ENCODE measurements at places on chromosomes 3 and 15.
A peak's percentile ranks its signal among the peaks of the same experiment; 100 is the strongest.

- DNase-seq, result no peak
These were observed 87.2 kb downstream of the SNRK start for GRCh38 chr3:43373560-43373928.

DNA sequence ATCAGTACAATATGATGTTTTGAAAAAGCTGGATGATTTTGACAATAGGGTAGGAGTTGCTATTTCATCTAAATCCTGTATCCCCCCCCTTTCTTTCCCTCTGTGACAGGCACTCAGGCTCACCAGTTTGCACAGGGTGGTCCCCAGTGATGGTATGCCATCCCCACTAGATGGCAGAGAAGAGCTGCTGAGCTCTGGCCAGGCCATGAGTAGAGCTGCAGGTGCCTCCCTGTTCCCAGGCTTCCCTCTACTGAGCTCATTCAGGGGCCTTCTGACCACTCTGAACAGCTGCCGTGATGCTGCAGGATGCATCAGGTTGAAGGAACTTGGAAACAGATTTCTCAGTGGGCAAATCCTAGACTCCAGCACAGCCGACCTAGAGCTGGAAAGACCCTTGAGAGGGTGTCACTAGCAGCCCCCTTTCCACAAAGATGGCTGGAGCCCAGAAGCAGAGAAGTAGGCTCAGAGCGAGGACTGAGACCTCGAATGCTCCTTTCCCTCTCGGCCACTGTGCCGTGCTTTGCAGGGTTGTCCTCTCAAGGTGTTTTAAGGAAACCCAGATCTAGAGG is 45.1 kb downstream of the EFCAB12 start:
- no peak for DNase-seq

- no peak for DNase-seq
These were observed at the start of gene SLC6A20 for GRCh38 chr3:45795882-45796765. Gene SLC6A20 (minus strand): TSS chr3:45796536. CDS start chr3:45796419, 117 bp downstream.

DNA sequence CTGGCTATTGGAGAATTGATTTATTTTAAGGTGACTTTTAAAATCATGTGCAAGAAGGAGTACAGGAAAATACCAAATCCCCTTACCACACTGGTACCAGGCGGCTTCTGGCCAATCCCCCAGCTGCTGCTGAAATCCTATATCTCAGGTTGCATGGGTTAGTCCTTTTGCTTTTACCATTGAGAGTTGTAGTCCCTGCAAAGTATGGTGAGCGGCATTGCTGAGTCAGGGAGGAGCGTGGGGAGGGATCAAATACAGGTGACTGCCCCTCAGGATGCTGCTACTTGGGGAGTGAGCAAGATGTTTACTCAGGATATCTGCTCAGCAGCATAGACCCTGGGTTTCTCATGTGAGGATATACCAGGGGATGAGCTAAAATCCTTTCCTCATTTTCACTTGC is 131.9 kb upstream of the STAC start:
- no peak for DNase-seq

- DNase-seq, result no peak
These were observed 61.3 kb upstream of the PSMD6 start for GRCh38 chr3:64084640-64085039.

GRCh38 chr15:89150287-89150686 is 62.0 kb downstream of the ABHD2 start:
- DNase-seq, result no peak

DNA sequence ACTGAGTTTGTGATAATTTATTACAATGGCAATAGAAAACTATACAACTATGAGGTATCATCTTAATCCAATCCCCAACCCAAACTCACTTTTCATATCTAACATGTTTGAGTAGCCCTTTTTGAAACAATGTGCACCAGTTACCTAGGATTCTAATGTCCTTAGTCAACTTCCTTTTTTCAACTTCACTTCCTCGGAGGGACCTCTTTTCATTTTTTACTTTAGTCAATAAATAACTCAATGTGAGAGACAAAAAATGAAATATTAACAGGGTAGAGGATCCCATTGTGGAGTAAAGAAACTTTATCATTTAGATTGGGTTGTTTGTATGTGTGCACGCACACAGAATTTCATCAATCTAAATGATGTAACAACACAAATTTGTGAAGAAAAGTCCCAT is 193.6 kb upstream of the LRRC3B start:
- no peak for DNase-seq

DNA sequence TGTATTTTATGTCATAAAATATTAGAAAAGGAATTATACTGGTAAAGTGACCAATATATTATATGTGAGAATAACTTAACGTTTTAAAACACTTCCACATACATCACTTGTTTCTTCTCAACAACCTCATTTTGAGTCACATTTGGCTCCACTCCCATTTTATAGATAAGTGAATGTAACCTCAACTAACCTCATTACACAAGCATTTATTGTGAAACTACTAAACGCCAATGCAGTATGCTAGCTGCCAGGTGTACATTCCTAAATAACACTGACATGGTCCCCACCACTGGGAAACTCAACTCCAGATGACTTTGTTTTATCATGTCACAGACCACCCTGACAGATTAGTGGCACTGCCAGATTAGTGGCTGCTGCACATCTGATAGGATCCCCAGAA is 249.7 kb upstream of the CNTN4 start:
- DNase-seq, result no peak

- DNase-seq, result no peak
These were observed 226.4 kb upstream of the CTDSPL start for GRCh38 chr3:37635251-37635650.

DNA sequence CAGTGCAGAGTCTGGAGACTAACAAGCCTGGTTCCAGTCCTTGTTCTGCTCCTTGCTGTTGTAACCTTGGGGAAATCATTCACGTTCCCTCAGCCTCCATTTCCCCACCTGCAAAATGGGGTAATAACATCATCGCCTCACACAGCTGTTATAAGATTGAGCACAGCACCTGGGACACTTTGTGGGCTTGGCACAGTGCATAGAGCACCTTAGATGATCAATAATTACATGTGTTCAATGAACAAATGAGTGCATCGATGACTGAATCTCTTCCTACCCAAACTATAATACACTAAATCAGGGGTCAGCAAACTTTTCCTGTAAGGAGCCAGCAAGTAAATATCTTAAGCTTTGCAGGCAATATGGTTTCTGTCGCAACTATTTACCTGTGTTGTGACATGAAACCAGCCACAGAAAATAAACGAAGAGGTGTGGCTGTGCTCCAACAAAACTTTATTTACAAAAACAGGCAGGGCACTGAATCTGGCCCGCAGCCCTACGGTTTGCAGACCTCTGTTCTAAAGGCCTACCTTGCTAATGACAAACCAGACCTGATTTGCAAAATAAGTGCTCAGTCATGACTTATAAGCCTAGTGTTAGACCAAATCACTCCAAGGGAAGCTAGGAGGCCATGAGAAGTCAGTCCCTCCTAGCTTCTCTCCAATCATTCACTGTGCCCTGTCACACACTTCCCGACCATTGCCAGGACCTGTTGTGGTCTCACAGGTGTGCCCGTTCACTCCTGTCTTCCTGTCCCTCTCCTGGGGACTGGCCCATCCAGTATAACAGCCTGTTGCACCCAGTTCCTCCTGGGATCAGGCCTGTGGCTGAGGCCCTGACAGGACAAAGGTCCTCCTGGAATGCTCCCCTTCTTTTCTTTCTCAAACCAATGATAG is 149.4 kb upstream of the WNT5A start:
- no peak for DNase-seq

GRCh38 chr15:36612063-36612788 is 32.8 kb downstream of the CDIN1 start:
- no peak for DNase-seq

GRCh38 chr15:41278319-41278718 is 47.3 kb downstream of the CHP1 start:
- DNase-seq, result no peak

DNA sequence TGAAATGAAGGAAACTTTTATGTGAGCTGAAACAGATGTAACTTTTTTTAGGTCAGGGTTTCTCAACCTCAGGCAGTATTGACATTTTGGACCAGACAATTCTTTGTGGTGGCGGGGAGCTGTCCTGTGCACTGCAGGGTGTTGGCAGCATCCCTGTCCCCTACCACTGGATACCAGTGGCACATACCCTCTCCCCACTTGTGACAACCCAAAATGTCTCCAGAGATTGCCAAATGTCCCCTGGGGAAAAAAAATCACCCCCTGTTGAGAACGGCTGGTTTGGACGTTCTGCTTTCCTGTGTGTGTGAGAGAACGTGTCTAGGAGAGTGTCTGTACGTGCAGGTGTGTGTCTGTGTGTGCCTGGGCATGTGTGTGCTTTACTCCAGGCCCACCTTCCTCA is 30.7 kb upstream of the GRIP2 start:
- no peak for DNase-seq

DNA sequence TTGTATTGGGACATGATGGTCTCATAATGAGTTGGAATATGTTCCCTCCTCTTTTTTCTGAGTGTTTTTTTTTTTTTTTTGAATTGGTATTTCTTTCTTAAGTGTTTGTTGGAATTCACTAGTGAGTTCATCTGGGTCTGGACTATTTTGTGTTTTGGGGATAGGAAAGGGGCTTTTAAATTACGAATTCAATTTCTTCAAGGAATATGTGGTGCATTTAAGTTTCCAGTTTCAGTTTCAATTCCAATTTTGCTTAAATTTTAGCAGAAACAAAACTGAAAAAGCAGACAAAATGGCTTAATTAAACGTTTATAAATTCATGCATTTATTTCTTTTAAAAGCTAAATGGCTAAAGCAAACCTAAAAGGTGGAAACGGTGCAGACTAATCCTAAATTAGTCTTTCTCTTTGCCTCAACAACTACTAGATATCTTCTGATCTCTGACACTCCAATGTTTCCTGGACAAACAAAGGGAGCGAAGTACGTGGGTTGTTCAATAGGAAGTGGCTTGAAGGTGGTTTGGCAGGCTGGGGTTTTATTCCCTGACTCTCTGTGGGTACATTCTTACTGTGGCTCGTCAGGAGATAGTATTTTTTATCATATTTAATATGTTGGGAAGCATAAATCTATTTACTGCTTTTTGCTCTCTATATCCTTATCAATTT is 50.0 kb upstream of the CORO2B start:
- no peak for DNase-seq

- no peak for DNase-seq
These were observed 968 bp upstream of the TMEM266 start for GRCh38 chr15:76058714-76059319.

- no peak for DNase-seq
These were observed 324.3 kb downstream of the FEZF2 start for GRCh38 chr3:62049033-62049432.

GRCh38 chr15:76065245-76065644 is 5.5 kb downstream of the TMEM266 start:
- no peak for DNase-seq

DNA sequence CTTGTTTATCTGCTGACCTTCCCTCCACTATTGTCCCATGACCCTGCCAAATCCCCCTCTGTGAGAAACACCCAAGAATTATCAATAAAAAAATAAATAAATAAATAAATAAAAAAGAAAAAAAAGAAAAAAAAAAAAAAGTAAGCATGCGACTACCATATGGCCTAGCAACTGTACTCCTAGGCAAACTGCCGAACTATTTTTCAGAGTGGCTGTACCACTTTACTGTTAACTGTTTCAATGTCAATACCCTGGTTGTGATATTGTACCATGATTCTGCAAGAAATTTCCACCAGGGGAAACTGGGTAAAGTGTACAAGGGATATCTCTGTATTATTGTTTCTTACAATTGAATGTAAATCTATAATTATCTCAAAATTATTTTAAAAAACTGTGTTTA is 41.3 kb upstream of the MAP4 start:
- no peak for DNase-seq

GRCh38 chr3:107633327-107634098 is 110.8 kb downstream of the BBX start:
- DNase-seq, result no peak

DNA sequence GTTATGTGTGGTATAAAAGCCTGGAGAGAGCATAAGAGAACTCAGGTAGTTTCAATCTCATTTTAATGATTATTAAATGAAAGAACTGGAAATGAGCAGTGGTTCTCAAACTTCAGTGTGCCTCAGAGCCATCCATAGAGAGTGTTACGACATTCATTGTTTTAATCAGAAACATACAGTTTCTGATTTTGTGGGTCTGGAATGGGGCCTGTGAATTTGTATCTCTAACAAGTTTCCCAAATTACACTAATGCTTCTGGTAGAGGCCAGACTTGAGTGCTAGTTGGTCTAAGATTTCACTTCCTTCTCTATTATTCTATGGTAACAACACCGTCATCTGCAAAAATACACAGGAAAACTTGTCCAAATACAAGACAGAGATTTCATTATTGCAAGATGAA is 292.0 kb upstream of the NECTIN3 start:
- DNase-seq, result no peak

DNA sequence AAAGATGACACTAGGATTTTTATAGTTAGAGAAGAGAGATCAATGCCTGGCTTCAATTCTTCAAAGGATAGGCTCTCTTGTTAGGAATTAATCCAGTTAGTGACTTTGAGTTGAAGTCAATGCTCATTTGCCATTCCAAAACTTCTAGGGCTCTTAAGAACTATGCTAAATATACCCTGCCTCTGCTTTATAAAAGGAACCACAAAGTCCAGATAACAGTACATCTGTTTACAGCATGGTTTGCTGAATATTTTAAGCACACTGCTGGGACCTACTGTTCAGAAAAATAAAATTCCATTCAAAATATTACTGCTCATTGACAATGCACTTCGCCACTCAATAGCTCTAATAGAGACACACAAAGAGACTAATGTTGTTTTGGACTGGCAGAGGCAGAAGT is 786.6 kb upstream of the DPPA4 start:
- no peak for DNase-seq

DNA sequence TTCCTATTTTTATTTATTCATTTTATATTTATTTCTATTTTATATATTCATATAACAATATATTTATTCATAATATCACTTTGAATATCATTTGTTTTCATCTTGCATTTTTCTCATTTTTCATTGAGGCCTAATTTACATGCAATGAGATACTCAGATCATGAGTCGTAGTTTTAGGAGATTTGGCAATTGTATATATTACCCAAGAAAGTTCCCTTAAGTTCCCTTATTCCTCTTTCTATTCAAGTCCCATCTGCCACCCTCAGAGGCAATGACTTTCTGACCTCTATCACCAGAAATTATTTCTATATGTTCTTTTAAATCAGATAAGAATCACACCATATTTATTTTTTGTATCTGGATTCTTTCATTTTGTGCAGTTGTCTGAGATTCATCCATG is 329.1 kb upstream of the TPRG1 start:
- DNase-seq, result no peak

GRCh38 chr3:9250236-9250635 is 790 bp upstream of the SRGAP3 start:
- DNase-seq, result no peak

GRCh38 chr3:38165722-38166387 is 518 bp downstream of the OXSR1 start:
- DNase-seq, result peak; percentile 6
